Activated T-helper 2 cell treated with anti-CD3 and anti-CD28 coated beads, Interferon-gamma antibody, Interleukin-2, Interleukin-4, amounts not matched to agents 10 μg/mL and 5 μg/mL and 100 μg/mL, durations not matched to agents 14 hours and 24 hours and 36 hours (primary cell): ENCODE measurements at places on chromosomes 5 and 9.

DNA sequence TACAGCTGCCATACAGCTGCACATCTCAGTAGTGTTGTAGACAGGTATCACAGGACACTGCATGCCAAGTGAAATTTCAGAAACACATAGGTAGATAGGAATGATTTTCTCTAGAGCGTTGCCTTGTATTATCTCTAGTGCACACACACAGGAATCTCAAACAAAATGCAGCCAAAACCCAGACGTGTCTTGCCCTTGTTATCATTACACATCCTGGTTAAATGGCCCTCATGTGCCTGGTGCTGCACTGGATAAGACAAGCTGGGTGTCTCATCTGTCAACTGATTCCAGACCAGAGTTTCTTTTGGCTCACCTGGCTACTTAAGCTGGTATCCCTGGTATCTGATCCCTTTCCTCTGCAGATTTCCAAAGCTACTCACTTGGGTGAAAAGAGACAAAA is 59.7 kb downstream of the SAXO1 start:
- no peak for DNase-seq

DNA sequence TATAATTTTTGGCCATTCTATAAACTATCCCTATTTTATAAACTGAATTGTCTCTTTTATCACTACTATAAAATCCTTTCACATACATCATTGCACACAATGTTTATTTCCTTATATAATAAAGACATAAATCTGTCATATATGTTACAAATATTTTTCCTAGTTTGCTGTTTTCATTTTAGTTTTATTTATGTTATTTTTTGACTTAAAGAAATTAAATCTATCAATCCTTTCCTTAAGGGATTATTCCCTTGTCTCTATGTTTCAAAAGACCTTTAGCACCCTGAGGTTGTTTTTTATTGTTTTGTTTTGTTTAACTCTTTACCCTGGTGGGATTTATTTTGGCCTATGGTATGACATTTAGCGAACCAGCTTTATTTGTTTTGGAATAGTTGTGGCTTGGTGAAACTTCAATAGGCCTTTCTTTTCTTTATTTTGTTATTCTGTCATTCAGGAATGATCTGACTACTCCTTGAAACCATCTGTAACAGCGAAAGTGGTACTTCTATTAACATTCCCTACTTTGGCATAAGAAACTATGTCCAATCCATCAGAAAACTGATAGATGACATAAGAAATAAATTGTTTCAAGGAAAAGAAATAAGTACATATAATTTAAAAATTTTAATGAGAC is 125.9 kb downstream of the CEP120 start:
- DNase-seq: no peak

DNA sequence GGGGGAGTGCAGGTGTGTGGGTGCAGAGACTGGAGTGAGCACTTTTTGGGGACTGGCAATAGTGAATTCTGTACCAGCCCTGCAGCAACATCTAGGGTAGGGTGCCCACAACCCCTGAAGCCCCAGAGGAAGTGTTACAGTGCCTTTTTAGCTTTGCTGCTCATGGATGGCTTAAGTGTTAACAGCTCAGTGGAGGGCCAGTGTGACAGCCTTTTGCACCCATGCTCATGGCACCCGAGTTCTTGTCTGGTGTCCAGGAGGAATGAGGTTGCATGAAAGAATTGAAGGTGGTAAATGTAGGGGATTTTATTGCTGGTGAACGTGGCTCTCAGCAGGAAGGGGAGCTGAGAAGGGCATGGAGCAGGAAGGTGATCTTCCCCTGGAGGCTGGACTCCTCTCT is 107.3 kb downstream of the MRPL36 start:
- DNase-seq: no peak

DNA sequence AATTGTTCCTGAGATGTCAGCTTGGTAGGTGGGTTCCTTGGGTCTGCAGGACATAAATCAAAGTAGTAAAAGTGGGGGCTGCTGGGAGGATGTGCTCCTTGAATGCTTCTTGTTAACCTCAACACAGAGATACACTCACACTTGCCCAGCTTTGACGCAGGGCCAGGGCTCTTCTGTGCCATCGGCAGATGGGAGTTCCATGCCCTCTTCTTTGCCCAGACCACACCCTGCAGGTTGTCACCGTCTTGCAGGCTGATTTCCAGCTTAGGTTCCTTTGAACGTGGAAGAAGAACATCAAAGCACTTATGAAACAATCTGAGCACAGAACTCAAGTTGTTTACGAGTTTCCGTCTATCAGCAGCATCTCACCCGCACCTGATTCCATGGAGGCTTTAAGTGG is 11.0 kb downstream of the DBH start:
- DNase-seq: no peak

GRCh38 chr9:34392511-34392910 is 15.8 kb upstream of the MYORG start:
- DNase-seq: no peak

DNA sequence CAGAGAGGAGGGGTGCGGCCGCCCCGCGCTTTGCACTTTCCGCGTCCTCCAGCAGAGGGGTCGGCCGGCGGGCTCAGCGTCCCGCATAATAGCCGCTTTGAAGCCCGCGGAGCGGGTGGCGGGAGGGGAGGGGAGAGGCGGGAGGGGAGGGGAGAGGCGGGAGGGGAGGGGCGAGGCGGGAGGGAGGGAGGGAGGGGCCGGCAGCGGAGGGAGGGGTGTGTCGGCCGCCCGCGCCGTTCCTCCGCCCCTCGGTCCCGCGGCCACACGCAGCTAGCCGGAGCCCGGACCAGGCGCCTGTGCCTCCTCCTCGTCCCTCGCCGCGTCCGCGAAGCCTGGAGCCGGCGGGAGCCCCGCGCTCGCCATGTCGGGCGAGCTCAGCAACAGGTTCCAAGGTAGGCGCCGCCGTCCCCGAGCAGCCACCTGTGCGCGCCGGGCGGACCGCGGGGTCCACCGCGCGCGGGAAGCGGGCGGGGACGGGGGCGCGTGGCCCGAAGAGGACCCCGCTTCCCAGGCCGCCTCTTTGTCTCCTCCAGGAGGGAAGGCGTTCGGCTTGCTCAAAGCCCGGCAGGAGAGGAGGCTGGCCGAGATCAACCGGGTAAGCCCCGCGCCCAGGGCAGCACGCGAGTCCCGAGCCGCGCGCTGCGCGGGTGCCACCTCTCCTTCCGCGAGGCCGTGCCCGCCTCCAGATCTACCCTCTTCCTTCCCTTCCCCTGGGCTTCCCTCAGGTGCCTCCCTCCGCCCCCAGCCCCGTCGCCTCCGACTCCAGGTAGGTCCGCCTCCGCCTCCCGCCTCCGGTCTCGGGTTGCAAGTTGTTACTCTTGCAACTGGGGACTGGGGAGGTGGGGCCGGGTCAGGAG is at the start of gene AIF1L:
Gene AIF1L (plus strand): TSS at position 263 of the 857 bp plus-strand sequence. CDS start 99 bp downstream, at position 362.
- peak; percentile 13 for DNase-seq

DNA sequence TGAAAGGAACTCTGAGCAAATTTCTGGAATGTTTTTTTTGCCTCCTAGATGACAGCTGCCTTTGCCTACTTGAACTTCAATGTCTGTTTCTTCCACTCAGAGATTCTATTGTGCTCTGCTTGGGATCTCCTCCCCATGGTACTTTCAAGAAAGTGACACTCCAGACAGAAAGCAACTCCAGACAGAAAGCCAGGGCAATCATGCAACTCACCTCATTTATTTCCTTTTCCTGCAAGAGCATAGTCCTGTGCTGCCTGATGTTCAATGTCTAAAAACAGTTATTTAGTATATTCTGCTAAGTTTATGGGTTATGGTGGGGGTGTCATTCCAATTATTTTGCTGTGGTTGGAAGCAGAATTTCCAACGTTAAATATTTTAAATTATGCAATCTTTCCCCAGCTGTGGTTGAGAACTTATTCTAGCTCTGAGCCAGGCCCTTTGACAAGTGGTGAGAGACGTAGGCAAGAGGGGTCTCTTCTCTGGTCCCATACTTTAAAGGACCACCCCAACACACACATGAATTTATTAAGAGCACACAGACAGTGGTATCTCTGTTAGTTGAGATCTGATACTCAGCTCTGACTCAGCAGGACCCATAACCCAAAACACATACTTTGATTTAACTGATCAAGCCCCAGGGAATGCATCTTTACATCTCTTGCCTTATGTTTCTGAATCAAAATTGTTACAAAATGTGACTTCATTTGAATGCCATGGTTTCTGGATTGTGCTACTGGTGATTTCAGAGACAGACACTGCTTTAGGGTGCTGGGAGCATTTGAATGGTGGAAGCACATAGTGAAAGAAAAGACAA is 39.5 kb upstream of the MAMDC2 start:
- no peak for DNase-seq

DNA sequence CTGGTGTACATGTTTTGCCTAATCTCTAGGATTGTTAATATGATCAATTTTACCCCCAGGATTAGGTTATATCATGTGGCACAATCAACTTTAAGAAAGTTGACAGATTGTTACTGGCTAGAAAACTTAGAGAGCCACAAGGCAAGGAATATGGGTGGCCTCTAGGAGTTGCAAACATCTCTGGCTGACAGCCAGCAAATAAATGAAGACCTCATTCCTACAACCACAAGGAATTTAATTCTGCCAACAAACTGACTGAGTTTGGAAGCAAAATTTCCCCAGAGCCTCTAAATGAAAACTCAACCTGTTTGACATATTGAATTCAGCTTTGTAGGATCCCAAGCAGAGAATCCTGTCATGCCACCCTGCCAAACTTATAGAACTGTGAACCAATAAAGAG is 196.4 kb upstream of the PTGER4 start:
- no peak for DNase-seq

DNA sequence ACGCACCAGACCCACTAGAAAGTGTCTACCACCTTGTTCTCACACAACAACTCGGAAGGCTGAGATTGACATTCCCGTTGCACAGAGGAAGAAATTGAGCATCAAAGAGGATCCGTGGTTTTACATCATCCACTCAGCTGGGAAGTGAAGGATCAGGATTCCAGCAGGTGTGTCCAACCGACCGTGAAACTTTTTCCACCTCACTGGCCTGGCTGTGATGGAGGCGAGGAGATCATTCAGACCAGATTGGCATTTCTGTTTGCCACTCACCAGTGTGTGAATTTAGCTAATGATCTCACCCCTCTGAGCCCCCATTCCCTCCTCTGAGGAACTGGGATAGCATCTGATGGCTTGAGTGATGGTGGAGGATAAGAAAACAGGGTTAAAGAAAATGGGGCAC is 46.7 kb upstream of the CPLX2 start:
- no peak for DNase-seq

- no peak for DNase-seq
Observed at GRCh38 chr5:584846-585245, 27.3 kb upstream of the CEP72 start.

DNA sequence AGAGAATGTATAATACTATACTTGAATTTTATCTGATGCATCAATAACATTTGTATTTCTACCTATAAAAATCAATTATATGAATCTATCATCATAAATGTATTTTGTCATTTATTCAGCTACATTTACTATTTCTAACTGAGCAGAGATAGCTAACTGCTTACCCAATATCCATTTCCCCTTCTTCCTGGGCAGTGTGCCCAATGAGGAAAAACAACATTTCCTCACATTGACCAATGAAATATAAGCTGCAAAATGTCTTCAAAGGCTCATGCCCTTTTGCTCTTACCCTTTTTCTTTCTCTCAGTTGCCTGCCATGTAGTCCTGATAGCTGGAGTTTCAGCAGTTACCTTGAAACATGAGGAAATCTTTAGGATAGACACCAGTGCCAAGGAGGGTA is 385.8 kb upstream of the PCSK5 start:
- DNase-seq: no peak

- DNase-seq: no peak
Observed at GRCh38 chr5:96254980-96255691, 177.9 kb downstream of the PCSK1 start.

DNA sequence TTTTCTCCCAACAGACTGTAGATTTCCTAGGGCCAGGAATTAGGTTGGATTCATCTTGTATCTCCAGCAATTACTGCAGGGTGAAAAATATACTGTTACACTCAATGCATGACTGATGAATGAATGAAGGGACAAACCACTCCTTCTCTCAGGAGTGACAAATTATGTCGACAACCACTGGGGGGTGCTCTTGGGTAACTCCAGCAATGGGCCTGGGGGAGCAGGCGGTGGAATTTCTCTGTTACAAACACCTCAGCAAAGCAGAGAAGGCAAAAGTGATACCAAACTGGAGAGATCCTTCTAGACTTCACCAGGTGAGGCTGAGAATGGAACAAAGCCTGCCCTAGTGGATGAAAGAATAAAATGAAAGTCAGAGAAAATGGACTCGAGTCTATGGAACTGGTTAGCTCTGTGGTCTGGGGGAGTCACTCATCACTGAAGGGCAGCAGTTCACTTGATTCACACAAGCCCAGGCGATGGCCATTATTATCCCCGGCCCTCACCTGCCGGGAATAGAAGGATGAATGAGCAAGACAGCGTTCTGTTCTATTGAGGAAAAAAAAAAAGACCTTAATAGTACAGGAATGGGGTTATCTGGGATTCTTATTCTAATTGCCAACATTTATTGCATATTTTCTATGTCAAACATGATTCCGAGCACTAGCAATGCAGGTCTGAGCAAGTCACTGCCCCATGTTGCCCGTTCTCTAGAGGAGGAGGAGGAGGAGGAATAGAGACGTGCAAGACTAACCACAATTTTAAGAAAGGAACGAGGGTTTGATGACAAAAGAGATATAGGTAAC is 341.1 kb downstream of the ASTN2 start:
- DNase-seq: no peak

DNA sequence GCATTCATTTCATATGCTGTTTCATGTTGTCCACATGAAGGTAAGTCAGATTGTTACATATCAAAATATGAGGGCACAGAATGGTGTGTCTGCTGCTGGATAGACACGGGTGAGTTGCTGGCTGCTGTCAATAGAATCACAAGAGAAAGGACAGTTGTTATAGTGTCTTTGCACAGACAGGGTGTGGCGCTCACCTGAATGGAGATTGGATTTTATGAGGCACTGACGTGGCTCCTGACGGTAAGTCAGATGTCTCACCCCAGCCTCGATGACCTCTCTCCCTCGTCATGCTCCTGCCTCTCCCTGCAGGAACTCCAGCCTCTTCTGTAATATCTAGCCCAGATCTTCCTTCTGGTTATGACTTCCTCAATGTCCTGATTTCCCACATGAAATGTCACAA is 75.4 kb upstream of the SELENOP start:
- no peak for DNase-seq

DNA sequence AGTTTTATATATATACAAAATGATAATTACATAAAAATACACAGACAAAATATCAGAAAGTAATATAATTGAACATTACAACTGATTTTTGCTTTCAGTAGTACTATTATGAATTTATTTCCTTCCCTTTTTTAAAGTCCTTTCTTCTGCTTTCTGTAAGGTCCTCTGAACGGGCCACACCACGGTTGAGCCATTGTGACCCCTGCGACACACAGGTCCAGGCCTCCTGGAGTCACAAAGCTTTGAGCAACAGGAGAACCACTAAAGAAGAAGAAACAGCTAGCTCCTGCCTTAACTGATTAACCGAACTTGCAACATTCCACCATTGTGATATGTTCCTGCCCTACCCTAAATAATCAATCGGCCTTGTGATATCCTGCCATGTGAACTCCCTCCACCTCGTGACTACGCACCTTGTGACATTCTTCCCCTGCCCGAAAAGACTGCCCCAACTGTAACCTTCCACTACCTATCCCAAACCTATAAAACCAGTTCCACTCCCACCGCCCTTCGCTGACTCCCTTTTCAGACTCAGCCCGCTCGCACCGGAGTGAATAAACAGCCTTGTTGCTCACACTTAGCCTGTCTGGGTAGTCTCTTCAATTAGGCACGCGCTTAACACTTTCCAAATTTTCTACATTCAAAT is 375.0 kb upstream of the RFX3 start:
- DNase-seq: no peak
